Regular cardiac myocyte (primary cell): ENCODE measurements at places on chromosomes 7 and 10. TPM values are rescaled to one million over a fixed set of nuclear protein-coding genes. Genes with fewer than 3 reads are reported as not detected.

The SLC26A5 gene
- not detected in 2 replicates for total RNA-seq

The LRRD1 gene
- total RNA-seq, result under 0.01 TPM in 2 replicates

The C10orf62 gene
- total RNA-seq, result 0.19 TPM in 1 of 2 replicates, not detected in the other

The ALDH18A1 gene
- 182 and 200 TPM in 2 replicates for total RNA-seq

The COPG2 gene
- 25.9 and 26.2 TPM in 2 replicates for total RNA-seq

The PBLD gene
- total RNA-seq, result 6.1 and 7.3 TPM in 2 replicates

The CDC14C gene
- total RNA-seq, result 0.19 TPM in 1 of 2 replicates, not detected in the other

The TCAF2 gene
- 6.5 and 7.1 TPM in 2 replicates for total RNA-seq

The CRYGN gene
- 0.56 TPM in 1 of 2 replicates, not detected in the other for total RNA-seq

The MAT1A gene
- total RNA-seq, result not detected in 2 replicates

The SRRM3 gene
- total RNA-seq, result 0.38 and 0.56 TPM in 2 replicates

The STAM gene
- total RNA-seq, result 16.1 and 20.9 TPM in 2 replicates

The HTR5A gene
- not detected in 2 replicates for total RNA-seq

The TMEM270 gene
- total RNA-seq, result not detected in 2 replicates

The ABCF2 gene
- 64.5 and 101 TPM in 2 replicates for total RNA-seq

The POMZP3 gene
- total RNA-seq, result 0.56 and 5.2 TPM in 2 replicates

The TDRD1 gene
- 1.9 and 5.1 TPM in 2 replicates for total RNA-seq
